Left kidney (tissue), 8 donors: ENCODE measurements at places on chromosomes 11 and 22. TPM values are rescaled to one million over a fixed set of nuclear protein-coding genes. Genes with fewer than 3 reads are reported as not detected.
A peak's percentile ranks its signal among the peaks of the same experiment; 100 is the strongest.

PMM1 gene
- 49.1 TPM for polyA plus RNA-seq

- peak; percentile 82 for DNase-seq
These were observed at the start of gene DGAT2 for GRCh38 chr11:75768112-75768908. Gene DGAT2, plus strand, starts transcription at chr11:75768778. Its CDS starts 214 bp downstream, at chr11:75768992.

DNA sequence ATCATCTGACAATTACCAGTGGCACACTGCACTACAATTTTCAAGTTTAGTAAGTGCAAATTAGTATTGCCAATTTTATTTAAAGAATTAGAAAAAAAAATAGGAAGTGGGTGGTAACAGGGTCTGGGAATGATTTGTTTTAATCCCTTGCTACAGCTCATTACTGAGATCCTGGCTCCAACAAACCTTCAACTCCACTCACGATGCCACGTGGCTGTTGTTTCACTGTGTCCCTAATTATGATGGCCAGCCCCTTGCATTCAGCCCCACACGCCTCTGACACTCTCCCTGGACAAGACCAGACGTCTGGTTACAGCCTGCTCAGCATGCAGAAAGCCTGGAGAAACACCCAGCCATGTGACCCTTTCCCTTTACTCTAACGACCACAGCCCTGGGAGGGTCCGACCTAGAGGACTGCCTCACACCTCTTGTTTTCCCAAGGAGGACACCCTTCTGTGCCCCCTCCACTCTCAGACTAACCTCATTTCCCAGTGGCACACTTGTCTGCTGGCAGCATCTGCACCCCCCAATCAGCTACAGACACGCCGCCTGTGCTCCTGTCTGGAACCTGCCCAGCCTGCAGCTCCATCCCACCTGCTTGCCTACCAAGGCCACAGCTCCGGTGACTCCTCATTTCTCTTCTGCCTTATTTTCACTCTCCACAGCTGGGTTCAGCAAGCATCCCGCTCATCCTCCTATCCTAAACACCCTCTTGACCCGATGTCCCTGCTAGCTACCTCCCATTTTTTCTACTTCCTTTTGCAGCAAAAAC is 18.5 kb upstream of the SLC25A1 start:
- no peak for DNase-seq

DNA sequence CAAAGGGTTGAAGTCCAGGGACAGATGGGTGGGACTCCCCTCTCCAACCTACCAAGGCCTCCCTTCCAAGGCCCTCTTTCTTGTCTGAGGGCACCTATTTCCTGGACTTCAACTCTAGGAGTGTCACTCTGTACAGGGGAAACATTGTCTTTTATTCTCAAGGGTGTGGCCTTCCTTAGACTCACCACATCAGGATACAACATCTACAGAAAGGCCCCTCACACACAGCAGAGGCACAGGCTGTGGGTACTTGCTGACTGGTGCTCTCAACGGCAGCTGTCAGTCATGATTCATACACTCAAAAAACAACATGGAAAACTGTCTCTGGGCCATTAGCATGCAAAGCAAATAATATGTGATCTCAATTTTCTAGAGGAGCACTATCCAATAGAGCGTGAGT is 78.0 kb downstream of the RCN1 start:
- no peak for DNase-seq

- no peak for DNase-seq
These were observed 284.8 kb downstream of the ETS1 start for GRCh38 chr11:128302425-128303186.
